Germinal center (tissue), 1 donor: ENCODE measurements at places on chromosomes 13 and 19.

- peak; percentile 14 for DNase-seq
Observed at GRCh38 chr19:36796714-36796992, 24.0 kb upstream of the ZNF850 start.

DNA sequence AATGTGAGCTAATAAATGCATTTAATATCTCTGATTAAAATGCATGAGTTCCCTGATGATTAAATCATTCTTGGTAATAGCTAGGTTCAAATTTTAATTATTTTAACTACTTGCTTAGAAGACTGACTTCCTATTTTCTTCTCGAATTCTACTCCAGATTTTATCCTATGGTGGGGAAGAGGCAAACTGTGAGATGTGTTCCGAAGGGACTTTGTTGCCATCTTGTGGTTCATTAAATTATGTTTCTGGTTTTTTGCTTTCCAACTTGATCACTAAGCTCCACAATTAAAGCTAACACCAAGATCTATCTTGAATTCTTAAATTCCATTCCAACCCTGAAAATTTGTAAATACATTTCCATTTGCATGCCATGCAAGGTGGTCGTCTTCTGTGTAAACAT is 538.4 kb upstream of the PCDH20 start:
- no peak for DNase-seq

- no peak for DNase-seq
Observed at GRCh38 chr13:27076421-27076820, 95.2 kb downstream of the USP12 start.

- no peak for DNase-seq
Observed at GRCh38 chr19:50972795-50973376, 3.5 kb upstream of the KLK6 start.

- DNase-seq: peak; percentile 39
Observed at GRCh38 chr13:43785650-43786471, 911 bp downstream of the ENOX1 start.

GRCh38 chr13:111515635-111516034 is 195.2 kb downstream of the TEX29 start:
- DNase-seq: no peak

DNA sequence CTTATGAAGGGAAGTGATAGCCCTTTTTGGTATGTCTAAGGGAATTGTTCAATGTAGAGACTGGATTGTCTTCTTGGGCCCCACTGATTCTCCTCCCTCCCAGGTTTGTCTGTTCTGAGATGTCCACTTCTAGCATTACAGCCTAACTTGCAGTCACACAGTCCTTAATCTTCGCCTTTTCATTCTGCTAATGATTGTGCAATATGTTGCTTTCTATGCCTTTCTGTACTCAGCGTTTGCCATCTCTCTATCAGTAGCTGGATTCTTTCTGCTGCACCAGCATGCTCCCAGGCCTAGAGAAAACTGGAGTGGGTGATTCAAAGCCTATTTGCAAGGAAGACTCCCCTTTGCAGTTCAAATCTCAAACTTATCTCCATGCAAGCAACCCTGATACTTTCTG is 307.5 kb upstream of the DACH1 start:
- DNase-seq: no peak

DNA sequence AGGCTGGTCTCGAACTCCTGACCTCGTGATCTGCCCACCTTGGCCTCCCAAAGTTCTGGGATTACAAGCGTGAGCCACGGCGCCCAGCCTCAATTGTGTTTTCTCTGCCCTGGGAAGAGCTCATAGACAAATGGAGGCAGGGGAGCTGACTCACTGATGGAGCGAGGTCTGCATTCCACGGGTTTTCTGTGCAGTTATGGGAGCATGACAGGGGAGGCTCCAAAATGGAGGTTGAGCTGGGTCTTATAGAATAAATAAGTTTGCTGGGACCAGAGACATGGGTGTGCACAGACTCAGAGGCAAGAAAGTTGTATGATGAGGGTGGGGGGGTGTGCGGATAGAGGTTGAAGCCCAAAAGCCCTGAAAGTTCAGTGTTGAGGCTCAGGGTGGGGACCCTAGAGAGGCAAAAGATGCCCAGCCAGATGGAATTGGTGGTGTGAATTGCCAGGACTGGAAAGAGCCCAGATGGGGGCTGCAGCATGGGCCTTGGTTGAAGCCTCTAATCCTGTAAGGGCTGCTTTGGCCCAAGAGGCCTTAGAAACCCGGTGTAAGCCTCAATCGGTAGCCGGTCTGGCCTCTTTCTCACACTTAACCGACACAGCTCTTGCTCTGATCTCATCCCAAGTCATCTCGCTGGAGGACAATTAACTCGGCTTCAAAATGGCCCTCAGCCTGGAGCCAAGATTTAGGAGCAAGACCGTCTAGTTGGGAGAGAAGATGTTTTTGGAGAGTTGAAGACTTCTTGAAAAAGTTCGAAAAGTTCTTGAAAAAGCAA is 1.9 kb downstream of the TPM4 start:
- peak; percentile 35 for DNase-seq

- DNase-seq: no peak
Observed at GRCh38 chr19:39060171-39060570, 24.0 kb upstream of the ACP7 start.

GRCh38 chr13:37143911-37144310 is 38.4 kb upstream of the CSNK1A1L start:
- DNase-seq: no peak

GRCh38 chr13:19817510-19818158 is 34.9 kb upstream of the PSPC1 start:
- no peak for DNase-seq

DNA sequence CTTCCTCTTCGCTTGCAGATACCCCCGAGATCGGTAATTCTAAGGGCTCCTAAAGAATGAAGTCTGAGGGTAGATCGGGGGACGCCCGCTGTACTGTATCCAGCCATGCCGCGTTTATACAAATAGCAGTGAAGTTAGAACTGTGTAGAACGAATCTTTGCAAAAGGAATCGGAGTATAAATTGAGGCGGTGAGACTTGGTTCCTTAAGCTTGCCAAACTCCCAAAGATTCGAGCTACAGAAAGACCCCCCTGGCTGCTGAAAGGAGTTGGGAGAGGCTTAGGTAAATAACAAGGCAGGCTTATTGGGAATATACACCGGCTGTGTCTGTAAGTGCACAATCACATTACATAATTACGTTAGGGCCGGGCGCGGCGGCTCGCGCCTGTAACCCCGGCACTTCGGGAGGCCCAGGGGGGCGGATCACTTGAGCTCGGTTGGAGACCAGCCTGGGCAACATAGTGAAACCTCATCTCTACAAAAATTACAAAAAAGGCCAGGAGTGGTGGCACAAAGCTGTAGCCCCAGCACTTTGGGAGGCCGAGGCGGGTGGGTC is 12.2 kb downstream of the TMEM160 start:
- no peak for DNase-seq

GRCh38 chr13:75226733-75227435 is 255.1 kb downstream of the TBC1D4 start:
- no peak for DNase-seq

DNA sequence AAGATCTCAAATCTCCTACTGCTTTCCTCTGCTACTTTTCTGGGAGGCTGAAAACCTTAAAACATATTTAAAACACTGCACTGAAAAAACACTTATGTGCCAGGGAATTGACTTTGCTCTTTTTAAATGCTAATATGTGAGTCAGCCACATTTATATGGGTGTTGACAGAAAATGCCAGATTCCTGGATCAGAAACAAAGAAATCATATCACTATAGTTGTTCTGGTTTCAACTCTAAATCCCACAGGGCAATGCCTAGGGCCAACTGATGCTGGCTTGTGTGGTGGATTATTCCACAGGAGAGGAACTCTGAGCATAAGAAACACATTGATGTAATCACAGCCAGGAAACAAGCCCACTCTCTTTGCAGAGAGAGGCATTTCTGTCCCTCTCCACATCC is 1439.0 kb upstream of the SPRY2 start:
- DNase-seq: no peak

DNA sequence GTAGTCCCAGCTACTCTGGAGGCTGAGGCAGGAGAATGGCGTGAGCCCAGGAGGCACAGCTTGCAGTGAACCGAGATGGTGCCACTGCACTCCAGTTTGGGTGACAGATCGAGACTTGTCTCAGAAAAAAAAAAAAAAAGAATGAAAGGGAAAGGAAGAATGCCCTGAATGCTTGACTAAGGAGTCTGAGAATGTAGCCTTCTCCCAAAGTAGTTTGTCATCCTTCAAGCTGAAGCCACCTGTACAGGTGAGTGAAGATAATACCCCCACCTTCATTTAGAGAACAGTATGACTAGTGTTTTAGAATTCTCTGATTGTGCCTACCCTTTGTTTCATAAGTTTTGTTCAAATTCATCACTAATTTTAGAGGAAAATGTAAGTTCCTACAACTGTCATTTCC is 5.9 kb downstream of the RCBTB1 start:
- no peak for DNase-seq

DNA sequence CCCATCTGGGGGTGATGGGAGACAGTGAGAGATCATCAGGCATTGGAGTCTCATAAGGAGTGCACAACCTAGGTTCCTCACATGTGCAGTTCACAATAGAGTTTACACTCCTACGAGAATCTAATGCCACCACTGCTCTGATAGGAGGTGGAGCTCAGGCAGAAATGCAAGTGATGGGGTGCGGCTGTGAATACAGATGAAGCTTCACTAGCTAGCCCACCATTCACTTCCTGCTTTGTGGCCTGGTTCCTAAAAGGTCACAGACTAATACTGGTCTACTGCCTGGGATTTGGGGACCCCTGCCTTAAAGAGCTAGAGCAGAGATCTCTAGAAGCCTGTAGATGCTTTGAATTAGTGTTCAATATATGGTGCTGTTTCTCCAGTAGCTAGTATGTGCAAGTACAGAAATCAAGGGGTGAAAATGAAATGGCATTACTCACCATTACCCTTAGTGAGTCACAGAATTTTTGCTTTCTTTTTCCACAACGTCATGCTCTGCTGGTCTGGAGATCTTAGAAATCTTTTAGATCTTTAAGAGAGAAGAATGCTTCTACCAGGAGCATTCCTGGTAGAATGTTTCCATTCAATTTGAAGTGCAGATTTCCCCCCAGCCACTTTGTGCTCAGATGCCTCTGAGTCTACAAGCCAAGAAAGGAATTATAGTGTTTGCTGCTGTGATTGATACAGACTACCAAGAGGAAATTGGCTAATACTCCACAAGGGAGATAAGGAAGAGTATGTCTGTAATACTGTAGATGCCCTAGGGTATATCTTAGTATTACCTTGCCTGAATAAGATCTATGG is 2301.2 kb downstream of the PCDH9 start:
- DNase-seq: no peak

GRCh38 chr13:75285310-75285709 is 196.7 kb downstream of the TBC1D4 start:
- DNase-seq: peak; percentile 23

DNA sequence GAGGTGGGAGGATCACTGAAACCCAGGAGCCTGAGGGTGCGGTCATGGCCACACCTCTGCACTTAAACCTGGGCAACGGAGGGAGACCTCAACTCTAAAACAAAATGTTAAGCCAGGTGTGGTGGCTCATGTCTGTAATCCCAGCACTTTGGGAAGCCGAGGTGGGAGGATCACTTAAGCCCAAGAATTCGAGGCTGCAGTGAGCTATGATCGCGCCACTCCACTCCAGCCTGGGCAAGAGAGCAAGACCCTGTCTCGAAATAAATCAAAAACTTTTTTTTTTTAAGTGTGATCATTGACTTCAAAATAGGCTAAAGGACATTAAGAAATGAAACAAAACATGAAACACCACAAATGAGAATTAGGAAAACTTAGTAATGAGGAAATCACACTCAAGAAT is 16.3 kb upstream of the ADPRHL1 start:
- no peak for DNase-seq

- peak; percentile 50 for DNase-seq
Observed at GRCh38 chr13:98488736-98489135, 88.2 kb downstream of the STK24 start.
